Smooth muscle cell of the coronary artery (primary cell): ENCODE measurements at places on chromosomes 2 and 18. TPM values are rescaled to one million over a fixed set of nuclear protein-coding genes. Genes with fewer than 3 reads are reported as not detected.

CAPN14 gene
- 0.08 and 0.12 TPM in 2 replicates for total RNA-seq

CD8B gene
- not detected in 2 replicates for total RNA-seq

CREG2 gene
- total RNA-seq = under 0.01 TPM in 2 replicates

IL1RL1 gene
- 0.23 and 2.0 TPM in 2 replicates for total RNA-seq
